Forelimb muscle (tissue), 1 donor: ENCODE measurements at places on chromosomes 5 and 9. TPM values are rescaled to one million over a fixed set of nuclear protein-coding genes. Genes with fewer than 3 reads are reported as not detected.

The CTSL gene
- polyA plus RNA-seq = 37.8 TPM

- DNase-seq = no peak
Observed at GRCh38 chr5:109744261-109744660, 54.5 kb downstream of the MAN2A1 start.

DNA sequence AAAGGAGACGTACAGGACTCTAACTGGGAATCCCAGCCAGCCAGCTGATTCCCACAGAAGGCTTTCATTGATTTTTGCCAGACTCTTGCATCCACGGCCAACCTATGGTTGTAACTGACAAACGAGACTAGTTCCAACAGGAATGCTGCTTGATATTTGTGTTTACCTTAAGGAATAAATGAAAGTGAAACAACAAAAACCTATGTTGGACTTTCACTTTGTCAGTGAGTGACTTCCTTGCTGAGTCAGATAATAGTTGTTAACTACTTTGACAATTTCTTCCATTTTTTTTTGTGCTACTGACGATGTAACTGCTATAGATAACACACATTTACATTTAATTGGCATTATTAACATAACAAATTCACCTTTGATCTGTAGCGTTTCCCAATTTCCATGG is 63.4 kb upstream of the LRRTM2 start:
- no peak for DNase-seq

DNA sequence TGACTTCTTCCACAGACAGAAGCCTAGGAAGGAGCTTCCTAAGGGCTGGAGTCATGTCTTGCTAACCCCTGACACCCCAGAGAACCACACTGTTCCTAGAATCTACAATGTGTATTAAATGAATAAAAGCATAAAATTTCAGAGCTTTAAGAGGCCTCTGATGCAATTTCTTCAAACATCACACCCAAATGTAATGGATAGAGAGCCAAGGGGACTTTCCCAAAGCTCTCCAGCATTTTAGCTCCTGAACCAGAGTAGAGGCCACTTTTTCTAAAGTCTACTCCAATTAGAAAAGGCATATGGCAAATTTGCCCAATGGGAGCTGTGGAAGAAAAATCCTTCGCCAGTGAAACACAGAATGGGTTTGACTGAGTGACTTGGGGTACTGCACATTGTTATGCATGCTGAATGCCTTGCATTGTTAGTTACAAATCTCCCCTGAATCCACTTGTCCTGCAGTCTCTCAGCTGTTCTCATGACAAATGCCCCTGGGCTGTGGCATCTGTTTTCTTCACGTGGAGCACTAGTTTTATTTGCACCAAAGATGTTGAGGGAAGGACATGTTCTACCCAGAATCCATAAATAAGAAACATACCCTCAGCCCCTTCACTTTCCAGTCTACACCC is 334.0 kb downstream of the ASTN2 start:
- no peak for DNase-seq

The MCC gene
- polyA plus RNA-seq = 15.1 TPM
